T follicular helper cell (primary cell): ENCODE measurements at places on chromosomes 6 and 20.

DNA sequence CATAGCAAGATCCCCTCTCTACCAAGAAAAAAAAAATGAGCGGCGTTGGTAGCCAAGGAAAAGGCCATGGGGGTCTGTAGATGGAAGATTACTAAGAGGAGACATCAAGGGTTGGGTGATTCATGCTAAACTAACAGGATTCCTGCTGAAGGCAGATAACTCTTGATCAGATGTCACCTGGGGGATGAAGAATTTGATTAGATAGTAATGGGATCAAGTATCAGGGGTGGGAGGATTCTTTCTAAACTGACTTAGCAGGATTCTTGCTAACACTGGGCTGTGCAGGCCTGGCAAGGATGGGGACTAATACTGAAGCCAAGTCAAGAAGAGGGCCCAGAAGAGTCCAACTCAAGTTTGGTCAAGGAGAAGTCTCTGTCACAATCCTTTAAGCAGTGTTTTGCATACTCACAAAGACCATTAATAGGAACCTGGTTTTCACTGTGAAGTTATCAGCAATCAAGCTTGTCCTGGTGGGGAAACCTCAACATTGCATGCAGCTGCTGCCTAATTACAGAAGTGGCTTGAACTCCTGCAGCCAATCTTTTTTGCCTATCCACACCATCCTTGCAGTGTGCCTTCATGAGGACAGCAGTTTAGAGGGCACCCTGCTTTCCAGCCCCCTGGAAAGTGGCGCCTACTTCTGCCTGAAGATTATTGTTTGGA lies 61.3 kb downstream of the ANKRD6 start:
- DNase-seq, result no peak

- no peak for DNase-seq
These were observed 451.8 kb downstream of the HACE1 start for GRCh38 chr6:104407957-104408356.

- no peak for DNase-seq
These were observed 55.0 kb downstream of the QKI start for GRCh38 chr6:163469459-163469985.

DNA sequence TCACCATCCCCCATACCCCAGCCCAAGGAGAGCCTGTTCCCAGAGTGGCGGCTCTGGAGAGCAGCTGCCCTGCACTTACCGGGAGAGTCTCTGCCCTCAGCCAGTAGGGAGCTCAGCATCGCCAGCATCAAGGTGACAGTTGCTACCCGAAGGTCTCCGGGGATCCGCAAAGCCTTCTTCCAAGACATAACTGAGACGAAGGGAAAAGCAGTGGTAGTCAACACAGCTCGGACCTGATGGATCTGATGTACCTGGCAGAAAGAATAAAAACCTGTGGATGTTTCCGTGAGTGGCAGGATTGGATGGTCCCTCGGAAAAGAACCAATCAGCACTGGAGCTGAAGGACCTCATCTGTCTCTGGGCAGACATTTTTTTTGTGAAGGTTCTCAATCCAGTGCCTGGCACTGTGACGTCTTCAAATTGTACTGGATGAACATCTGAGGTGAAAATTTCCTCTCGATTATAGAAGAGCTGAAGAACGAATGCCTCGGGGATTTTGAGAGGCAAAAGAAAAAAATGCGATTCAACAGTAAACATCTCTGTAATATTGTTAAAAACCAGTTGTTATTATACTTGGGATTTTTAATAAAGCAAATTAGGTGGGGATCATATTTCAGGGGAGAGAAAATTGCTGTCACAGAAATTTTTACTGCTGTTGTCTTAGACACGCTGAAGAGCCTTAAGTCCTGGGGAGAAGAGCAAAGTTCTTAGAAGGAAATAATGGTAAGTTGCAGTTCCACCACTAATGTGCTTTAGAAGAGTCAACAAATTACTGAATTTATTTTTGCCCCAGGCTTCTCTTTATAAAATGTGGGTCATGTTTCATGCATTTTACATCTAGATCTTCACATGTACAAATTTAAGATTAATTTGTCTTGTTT lies at the start of gene HLA-DQB1:
TSS of gene HLA-DQB1 (minus strand) at position 238 of the 881 bp plus-strand sequence. CDS start at position 188, 50 bp downstream.
- DNase-seq, result peak; percentile 36

DNA sequence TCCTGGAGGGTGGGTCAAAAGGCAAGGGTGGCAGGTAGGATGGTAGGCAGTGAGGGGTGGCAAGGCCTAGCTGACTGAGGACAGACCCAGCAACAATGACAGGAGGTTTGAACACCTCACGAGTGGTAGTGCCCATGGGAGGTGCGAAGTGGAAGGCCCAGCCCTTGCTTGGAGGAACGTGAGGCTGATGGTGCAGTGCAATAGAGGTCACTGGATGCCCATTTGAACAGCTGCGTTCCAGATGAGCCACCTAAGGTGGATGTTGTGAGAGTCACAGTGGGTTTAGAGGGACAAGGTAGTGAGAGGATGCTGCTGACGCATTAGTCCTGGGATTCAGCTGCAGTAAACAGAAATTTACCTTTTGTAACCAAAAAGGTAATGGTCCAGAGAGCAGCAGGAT lies 15.6 kb downstream of the TMEM74B start:
- no peak for DNase-seq

GRCh38 chr6:130136798-130137197 lies 86.0 kb downstream of the SAMD3 start:
- DNase-seq, result no peak

DNA sequence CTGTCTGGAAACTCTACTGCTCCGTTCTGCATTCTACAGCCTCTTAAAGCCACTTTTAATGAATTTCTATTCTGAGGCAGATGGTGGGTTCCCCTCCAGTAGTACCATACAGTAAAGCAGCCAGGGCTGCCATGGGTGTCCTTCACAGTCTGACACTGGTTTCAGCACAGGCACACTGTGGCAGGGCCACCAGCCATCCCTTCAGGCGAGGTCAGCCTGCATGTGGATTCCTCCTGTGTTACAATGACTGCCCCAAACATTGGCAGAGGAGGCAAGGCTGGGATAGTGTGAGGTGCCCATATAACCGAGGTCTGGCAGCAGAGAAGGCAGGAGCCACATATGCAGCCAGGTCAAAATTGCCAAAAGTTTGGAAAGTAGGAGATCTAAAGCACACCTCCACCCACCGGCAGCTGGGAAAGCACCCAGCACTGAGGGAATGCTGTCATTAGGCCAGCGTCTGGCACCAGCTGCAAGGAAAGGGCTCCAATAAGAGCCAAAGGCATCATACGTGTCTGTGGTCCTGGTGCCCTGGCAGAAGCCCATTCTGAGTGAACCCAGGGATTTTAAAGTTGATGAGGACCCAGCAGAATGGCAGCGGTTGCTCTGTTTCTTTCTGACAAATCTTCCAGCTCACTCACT lies 24.0 kb downstream of the STK35 start:
- no peak for DNase-seq

GRCh38 chr6:130467146-130468050 lies 101.6 kb downstream of the TMEM200A start:
- no peak for DNase-seq

DNA sequence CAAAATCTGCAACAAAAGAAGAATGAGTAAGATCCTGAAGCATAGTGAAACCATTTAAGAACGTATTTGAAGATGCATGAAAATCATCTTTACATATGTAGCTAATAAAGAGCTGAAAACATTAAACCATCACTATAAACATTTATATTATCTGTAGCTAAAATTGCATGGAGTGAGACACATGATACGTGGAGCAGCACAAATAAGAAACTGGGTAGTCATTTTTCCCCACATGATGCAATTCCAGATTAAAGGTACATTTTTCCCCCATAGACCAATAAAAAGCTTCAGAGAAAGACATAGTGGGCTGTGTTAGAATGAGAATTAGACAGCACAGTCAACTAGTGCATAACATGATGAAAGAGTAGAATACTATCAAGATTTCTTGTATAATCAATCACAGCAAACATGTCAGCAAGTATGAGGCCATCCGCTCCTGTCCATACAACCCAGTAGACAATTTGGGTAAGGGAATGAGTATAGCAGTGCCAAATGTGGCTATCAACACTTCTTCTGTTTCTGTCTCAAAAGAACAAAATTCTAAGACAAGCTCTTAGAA lies 67.0 kb downstream of the RSPO3 start:
- no peak for DNase-seq

GRCh38 chr6:35449287-35449881 lies 2.8 kb upstream of the FANCE start:
- DNase-seq, result no peak

DNA sequence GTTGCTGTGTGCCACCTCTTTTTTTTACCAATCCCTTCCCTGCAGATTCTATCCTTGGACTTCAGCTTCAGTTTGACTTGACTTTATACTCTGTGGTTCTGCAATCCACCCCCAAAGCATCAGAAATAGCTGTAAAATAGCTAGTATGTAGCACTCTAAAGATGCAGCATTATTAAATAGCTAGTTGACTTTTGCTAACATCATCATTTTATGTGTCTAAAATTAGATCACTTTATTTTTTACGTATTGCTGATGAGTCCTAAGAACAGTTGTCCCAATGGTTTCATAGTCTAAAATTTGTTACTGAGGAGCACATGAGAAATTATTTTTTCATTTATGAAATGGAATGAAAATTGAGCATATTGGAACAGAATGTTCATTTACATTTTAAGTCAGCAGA lies 138.2 kb downstream of the NKAIN2 start:
- no peak for DNase-seq

- DNase-seq, result no peak
These were observed 517.5 kb downstream of the TFAP2B start for GRCh38 chr6:51336185-51336584.

- DNase-seq, result no peak
These were observed 555.5 kb upstream of the JARID2 start for GRCh38 chr6:14690120-14691056.

DNA sequence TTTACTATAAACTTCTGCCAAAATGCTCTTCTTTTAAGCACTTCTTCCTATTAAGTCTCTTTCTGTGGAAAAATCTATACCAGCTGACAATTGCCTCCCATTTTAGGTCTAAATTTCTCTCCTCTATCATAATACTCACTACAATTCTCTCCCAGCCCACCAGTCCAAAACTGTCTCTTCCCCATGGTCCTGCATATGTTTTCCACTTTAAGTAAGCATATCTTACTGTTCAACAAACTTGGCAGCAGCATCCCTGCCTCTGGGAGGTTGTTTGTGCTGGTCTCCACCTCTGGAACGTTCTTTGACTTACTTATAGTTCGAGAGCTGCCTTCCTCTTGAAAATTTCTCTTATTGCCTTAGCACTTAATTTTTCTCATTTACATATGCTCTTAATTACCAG lies 180.5 kb downstream of the COL12A1 start:
- DNase-seq, result no peak

- DNase-seq, result no peak
These were observed 21.9 kb downstream of the ATXN1 start for GRCh38 chr6:16739329-16739801.

- DNase-seq, result no peak
These were observed 47.6 kb downstream of the MDGA1 start for GRCh38 chr6:37650071-37650481.

- no peak for DNase-seq
These were observed 137.1 kb upstream of the KCNG1 start for GRCh38 chr20:51159981-51160380.

GRCh38 chr20:47274401-47275108 lies 81.9 kb downstream of the ZMYND8 start:
- DNase-seq, result no peak

DNA sequence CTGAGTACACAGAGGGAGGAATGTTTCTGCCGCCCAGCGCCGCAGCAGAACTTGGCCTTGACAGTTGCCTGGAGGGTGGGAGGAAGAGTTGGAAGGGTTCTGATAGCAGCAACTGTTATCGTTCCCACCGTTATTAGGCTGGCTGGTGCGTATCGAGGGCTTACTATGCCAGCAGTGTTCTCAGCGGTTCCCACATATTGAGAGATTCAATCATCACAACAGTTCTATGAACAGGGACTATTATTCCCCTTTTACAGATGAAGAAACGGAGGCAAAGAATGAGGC lies 380.1 kb upstream of the SULF2 start:
- no peak for DNase-seq

- no peak for DNase-seq
These were observed 44.1 kb upstream of the EDN1 start for GRCh38 chr6:12245763-12246718.

DNA sequence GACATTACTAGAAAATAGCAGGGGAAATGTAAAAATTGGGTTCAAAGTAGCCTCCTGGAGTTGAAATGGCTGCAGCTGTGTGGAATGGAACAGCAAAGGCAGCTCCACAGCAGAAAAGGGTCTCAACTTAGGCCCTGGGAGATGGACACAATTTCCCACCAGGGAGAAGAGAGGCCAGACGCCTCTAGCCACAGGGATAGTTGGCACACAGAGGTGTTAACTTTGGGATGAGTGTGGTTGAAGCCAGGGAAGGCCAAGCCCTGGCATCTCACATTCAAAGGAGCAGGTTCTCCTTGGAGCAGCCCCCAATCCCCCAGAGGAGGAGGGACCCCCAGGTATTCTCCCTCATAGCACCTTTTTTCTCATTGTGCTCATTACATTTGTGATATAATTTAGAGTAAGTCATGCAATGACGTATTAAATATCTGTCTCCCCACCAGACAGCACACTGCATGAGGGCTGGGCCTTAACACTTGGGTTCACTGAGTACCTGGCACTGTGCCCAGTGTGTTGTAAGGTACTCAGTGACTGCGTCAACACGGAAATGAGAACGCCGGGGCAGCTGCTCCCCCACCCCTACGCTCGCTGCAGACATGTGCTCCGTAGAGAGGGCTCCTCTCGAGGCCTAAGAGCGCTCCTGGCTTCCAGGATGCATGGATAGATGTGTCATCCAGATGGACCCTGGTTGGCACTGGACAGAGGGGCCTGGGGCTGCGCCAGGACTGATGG lies 76.0 kb upstream of the CD93 start:
- DNase-seq, result no peak

GRCh38 chr20:2750491-2751251 lies 49.8 kb downstream of the CPXM1 start:
- DNase-seq, result no peak

DNA sequence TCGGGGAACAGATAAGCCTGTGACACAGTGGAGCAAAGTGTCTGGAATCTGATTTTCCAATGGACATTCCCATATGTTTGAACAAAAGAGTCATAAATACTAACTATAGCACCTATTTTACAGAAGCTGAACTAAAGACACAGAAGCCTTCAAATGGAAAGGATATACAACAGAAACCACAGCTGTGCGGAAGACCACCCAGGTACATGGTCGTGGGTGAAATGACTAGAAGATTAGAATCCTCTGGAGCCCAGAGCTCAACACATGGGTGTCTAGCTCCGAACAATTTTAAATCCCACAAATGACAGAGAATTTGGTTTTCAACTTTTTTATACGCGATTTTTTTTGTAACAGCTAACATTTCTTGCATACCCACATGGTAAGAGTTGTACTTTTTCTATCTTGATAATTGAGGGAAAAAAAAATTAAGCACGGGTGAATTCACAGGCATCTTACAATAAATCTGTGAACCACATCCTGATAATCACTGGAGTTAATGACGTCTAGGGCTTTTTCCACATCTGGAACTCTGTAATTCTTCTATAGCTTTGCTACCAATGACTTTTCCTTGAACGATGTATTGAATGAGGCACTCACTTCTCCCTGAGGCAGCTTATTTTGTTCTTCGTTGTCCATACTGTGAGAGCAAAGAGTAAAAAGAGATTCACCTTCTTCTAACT lies 271.1 kb upstream of the AGPAT4 start:
- DNase-seq, result no peak

GRCh38 chr6:22636452-22636851 lies 67.1 kb downstream of the HDGFL1 start:
- DNase-seq, result no peak
